T-helper 1 cell treated with Interleukin-12 subunit alpha and Interleukin-12 subunit beta and Interleukin-4 antibody, amounts not matched to agents 30 ng/mL and 1 ng/mL, for 36 hours (primary cell): ENCODE measurements at places on chromosomes 11 and 22. TPM values are rescaled to one million over a fixed set of nuclear protein-coding genes. Genes with fewer than 3 reads are reported as not detected.

OR51B4 gene
- not detected in 2 replicates for total RNA-seq

CCDC89 gene
- total RNA-seq: 1.4 and 2.0 TPM in 2 replicates

OR52E8 gene
- total RNA-seq: not detected in 2 replicates

STK33 gene
- 0.66 and 1.4 TPM in 2 replicates for total RNA-seq

GUCY1A2 gene
- not detected in 2 replicates for total RNA-seq

MDK gene
- 5.2 and 6.5 TPM in 2 replicates for total RNA-seq

FGF4 gene
- total RNA-seq: not detected in 2 replicates

IGSF22 gene
- total RNA-seq: 0.85 and 1.0 TPM in 2 replicates

RRAS2 gene
- total RNA-seq: 73.5 and 78.3 TPM in 2 replicates

GDPD4 gene
- total RNA-seq: not detected in 2 replicates

PC gene
- 8.7 and 9.1 TPM in 2 replicates for total RNA-seq

PARVA gene
- total RNA-seq: 0.17 and 0.41 TPM in 2 replicates

CSTF3 gene
- 27.9 and 31.1 TPM in 2 replicates for total RNA-seq
